Urinary bladder (tissue), 4 donors: ENCODE measurements at places on chromosomes 4 and X. TPM values are rescaled to one million over a fixed set of nuclear protein-coding genes. Genes with fewer than 3 reads are reported as not detected.

UCHL1 gene
- 81.6 TPM for polyA plus RNA-seq

TLR10 gene
- polyA plus RNA-seq = 0.05 TPM

ADAMTS3 gene
- 1.5 TPM for polyA plus RNA-seq

UGT2B7 gene
- polyA plus RNA-seq = 0.25 TPM

TSPAN7 gene
- polyA plus RNA-seq = 72.0 TPM

DNA sequence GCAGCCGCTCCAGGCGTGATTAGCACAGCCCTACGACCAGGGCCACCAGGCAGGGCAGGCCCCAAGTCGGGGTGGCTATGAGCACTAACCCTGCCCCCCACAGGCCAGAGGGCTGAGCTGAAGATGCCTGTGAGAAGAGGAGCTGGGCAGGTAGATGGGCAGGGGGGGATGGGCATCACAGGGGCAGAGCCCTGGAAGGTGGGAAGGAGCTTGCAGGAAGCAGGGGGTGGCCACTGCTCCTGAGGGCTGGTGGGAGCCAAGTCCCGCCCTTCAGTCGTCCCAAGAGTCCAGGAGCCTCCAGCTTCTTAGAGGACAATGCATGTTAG is 7.3 kb upstream of the MXD4 start:
- no peak for DNase-seq

DNA sequence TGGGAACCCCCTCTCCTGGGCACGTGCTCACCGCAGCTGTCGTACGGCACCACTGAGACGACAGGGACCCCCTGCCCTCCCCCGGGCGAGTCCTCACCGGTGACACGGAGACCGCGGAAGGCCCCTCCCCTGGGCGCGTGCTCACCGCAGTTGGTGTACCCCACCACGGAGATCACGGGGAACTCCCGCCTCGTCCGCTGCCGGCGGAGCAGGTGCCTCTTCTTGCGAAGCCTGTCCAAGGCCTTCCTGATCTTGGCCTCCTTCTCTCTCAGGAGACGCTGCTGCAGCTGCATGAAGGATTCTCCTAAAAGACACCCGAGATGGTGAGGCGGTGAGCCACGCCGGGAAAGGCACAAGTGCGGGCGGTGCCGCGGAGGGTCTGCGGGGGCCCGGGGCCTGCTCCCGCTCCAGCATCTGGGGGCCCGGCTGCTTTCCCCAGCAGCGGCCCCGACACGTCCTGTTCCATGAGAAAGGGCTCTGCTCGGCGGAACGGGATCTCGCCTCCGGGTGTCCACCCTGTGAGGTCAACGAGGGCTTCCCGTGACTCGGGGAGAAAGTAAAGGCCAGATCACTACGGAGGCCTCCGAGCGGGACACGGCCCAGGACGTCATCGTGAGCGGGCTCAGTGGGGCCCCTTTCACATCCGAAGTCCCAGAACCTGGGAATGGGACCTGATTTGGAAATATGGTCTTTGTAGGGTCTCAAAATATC is 5.8 kb downstream of the GTPBP6 start:
- DNase-seq = no peak

- no peak for DNase-seq
These were observed 2.8 kb downstream of the VEGFC start for GRCh38 chr4:176789955-176790354.

GRCh38 chr4:158016511-158016910 is 156.3 kb downstream of the GASK1B start:
- no peak for DNase-seq

DNA sequence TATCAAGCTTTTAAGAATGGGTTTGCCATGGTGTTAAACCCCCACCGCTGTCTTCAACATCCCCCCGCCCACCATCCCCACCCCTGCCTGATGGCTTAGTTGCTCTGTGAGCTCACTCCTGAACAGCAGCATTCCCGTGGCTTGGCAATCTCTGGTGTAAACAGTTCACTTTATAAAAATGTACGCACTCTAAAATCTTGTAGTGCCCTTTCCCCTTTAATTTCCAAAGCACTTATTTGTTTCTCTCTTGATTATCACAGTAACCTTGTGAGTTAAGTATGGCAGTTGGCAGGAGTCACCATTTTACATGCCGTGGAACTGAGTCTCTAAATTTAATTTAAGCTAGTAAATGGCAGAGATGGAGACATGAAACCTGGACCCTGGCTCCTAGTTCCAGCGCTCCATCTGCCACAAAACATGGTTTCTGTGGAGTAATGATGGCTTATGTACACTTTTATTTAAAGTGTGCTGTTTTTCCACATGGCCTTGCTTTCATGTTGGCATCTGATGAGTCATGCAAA is 123.1 kb downstream of the AFF1 start:
- no peak for DNase-seq

DNA sequence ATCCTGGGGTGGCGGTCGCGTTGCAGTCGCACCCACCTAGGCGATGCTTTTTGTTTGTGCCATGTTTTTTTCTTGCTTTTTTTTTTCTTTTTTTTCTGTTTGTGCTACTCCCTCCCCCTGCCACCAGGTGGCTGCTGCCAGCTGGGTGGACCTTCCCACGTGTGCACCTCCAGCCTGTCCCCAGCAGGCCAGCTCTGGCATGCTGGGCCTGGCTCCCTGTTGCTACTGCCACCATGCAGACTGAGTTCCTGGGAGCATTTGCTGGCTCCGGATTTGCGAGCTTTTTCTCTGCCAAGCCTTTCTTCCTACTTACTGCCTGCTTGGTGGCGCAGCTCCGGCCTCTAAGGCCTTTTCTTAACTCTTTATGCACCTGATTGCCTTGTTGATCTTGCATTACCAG is 161.2 kb upstream of the WDFY3 start:
- no peak for DNase-seq

DNA sequence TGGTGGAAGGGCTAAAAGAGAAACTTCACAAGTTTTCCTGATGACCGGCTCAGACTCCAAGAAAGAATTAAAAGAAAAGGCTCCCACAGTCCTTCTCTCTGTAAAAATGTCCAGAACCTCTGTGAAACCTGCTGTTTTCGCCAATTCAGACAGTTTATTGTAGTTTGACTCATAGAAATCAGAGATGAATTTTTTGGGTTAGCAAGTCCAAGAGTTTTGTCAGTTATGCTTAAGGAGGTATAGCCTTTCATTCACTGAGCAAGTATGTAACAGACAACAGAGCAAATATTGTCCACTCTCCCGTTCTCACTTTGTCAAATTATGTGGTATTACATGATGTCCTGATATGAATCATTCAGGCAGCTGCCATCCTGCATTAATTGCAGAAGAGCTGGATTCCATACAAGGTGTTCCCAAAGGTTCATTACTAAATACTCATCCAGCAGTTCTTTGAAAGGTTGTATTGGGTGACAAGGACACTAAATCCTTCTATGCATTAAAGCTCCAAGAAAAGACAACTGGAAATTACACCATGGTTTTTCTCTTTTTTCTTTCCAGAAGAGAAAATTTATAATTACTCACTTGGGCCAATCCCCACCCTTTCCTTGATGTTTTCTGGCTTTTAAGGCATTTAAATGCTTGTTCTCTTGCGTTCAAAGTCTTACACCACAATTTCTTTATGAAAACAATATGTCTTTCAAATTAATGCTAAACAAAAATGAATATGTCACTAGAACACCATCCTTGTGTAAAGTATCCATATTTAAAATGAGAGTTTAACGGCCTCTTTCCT is 30.0 kb upstream of the PLAC1 start:
- no peak for DNase-seq

DNA sequence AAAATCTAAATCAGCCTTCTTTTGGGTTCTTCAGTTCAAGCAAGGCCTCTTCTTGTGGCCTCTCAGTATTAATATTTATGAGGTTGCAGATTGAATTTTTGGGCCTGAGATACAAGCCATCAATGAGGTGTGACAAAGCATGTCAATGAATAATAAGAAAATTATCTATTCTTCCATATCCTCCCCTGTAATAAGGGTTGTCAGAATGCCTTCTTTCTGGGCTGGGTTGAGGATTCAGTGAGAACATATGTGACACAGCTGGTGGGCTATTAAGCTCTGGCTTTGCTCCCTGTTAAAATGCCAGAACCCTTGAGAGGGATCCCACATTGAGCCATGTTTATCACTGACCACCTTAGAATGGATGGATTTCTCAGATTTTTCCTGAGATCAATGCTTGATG is 187.2 kb downstream of the AR start:
- no peak for DNase-seq

- peak; percentile 52 for DNase-seq
These were observed 194.7 kb upstream of the TLL1 start for GRCh38 chr4:165678236-165678935.

DNA sequence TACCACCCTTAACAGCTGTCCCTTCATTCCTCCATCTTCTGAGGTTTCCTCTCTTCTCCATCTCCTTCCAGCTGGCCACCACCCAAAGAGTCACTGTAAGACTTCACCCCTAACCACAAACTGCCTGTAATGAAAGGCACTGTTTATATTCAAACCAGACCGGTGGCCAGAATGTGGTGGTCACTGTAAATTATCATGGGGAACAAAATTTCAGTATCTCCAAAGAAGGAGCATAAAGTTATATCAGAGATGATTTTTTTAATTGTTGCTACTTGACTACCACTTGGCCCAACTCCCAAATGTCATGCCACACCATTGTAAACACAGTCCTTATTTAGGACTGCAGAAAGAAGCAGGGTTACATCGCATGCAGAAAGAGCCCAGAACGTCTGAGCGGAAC is 44.8 kb downstream of the SMARCA1 start:
- DNase-seq = no peak

- DNase-seq = no peak
These were observed 1.5 kb downstream of the CCNG2 start for GRCh38 chr4:77158487-77158861.

- no peak for DNase-seq
These were observed 188.4 kb upstream of the TBC1D9 start for GRCh38 chr4:140944572-140944971.

DNA sequence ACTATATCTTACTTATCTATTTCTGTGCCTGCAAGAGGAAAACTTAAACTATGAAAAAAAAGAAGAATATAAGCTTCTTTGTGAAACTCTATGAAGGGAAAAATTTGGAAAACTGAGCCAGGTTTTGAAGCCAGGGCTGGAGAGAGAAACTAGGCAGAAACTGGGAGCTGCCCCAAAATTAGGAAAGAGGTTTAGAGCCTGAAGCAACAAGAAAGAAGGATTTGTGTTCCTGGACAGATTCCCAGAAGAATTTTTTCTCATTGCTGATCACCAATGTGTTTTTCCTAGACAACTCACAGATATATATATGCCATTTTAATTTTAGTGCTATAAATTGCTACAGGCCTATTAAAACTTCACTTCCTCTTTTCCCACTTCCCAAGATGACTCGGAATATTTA is 245.0 kb upstream of the GEMIN8 start:
- peak; percentile 8 for DNase-seq

DNA sequence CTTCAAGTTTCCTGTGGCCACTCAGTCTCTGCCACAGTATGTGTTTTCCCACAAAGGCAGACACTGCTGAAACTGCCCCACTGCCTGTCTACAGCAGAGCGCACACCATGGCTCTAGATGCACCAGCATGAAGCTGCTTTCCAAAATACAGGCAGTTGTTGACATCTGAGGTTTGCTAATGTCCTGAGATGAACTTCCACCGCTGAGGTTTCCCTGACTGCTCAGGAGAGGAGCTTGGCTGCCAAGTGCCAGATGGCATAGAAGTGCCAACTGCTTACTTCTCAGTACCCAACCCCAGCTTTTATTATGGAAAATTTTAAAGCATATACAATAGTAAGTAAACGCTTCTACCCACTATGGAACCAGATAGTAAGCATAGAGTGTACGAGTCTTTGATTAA is 61.0 kb upstream of the EXOC1L start:
- DNase-seq = no peak

- DNase-seq = peak; percentile 0
These were observed 64.3 kb upstream of the GABRE start for GRCh38 chrX:152038804-152039203.

- no peak for DNase-seq
These were observed 183.5 kb upstream of the C1QTNF7 start for GRCh38 chr4:15244354-15244753.

DNA sequence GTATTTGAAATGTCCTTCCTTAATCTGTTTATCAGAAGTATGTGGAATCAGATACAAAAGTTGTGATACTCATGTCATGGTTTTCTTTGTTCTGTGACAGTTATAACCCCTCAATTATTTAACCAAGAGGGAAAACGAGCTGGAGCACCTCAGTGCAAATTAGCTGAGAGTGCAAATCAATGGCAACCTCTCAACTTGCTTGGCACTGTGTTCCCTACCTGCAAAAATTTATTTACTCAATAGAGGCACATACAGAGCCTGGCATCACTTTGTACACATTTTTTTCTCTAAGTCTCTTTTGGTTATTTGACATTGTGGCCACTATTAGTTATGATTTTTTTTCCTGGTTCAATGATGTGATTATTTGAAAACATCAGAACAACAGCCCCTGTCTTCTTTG is 186.2 kb downstream of the STIM2 start:
- no peak for DNase-seq

DNA sequence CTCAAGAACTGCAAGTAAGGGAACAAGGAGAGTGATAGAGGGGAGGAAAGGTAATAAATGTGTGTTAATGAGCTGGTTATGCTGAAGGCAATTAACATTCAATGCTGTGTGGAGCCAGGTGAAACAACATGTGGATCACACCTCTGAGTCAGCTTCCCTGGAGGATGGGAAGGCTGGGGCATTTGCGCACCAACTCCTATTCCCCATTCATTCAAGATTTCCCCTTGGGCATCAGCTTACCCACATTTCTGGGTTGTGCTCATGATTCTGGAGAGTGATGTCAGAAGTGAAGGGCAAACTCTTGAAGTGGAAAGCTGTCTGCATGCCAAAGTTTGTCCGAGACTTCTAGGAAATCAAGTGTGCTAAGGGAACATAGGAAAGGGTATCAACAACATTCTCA is 461.4 kb downstream of the MID1IP1 start:
- no peak for DNase-seq

DNA sequence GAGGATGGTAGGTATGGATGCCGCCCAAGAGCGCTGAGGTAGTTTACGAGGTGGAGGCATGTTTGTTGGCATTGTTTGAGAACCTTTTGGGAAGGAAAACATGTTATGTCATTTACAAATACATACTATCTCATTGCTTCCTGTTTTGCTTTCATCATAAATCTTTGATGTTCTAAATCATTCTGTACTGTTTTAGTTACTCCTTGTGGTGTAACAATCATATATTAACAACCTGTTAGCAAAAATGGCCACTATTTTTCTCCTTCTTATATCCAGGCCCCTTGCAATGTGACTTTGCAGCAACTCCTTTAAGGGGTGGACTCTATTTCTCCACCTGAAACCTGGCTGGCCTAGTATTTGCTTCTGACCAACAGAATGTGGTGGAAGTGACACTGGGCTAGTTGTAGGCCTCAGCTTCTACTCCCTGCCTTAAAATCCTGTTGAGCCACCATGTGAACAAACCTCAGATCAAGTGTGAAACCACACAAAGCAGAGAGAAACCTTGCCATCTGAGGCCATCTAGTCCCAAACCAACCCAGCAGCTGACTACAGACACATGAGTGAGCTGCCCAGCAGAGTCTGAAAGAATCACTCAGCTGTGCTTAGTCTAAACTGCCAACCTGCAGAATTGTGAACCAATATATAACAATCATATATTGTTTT is 15.8 kb upstream of the CXorf38 start:
- DNase-seq = no peak

DNA sequence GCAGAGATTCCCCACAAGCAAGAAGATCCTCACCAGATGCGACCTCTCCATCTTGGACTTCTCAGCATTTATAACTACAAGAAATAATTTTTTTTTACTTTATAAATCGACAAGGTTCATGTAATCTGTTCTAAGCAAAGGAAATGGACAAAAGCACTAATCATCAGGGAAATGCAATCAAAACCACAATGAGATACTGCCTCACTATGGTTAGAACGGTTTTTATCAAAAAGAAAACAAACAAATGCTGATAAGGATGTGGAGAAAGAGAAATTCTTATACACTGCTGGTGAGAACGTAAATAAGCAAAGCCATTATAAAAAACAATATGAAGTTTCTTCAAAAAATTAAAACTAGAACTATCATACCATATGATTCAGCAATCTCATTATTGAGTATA is 1382.6 kb downstream of the ARAP2 start:
- no peak for DNase-seq
